ENCODE measurements at places on chromosomes 4 and X.

GRCh38 chr4:53541577-53542206 lies 49.6 kb downstream of the LNX1 start:
- DNase-seq: no peak

DNA sequence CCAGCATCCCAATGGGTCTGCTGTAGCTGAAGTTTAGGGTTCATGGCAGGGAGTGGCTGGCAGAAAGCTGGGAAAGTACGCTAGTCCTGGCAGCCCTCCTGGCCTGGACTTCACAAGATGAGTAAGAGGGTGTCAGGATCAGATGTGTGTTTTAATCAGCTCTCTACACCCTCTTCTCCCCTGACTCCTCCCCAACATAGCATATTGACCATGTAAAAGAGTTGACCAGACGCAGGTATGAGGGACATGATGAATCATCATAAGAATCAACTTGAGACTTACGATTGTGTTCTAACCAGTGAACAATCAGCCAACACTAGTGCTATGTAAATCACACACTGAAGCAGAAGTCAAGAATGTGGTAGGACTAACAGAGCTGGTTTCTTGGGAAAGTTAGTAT lies 5.3 kb downstream of the SOWAHB start:
- DNase-seq: no peak

DNA sequence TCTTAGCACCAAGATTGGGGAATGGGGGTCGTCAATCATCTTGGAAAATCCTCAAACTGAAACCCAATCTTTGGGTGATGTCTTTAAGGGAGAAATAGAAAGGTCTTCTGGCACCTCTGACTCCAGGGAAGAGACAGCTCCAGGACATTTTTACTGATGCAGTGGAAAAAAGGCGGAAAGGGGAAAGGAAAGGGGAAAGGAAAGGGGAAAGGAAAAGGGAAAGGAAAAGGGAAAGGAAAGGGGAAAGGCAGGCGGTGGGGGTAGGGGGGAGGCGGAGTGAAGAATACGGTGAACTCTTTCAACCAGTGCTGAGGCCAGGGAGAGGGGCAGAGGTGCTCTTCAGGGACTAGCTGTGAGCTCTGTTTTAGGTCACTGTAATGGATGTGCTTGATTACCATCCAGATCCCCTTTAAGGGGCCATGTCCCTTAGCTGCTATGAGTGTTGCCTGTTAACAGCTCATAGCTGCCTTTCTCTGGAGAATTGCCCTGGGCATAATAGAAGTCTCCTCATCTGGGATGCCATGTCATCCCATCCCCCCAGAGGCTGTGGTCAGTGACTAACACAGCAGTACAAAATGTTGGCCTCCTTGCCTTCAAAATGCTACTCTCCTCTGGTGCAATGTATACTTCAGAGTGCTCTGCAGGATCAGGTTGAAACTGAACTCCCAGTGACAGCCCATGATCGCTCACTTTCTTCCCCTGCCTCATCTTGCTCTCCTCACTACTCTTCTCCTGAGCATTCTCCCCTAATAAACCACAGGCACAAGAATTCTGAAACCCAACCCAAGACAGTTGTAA lies 92.4 kb upstream of the AP1S2 start:
- DNase-seq: no peak

DNA sequence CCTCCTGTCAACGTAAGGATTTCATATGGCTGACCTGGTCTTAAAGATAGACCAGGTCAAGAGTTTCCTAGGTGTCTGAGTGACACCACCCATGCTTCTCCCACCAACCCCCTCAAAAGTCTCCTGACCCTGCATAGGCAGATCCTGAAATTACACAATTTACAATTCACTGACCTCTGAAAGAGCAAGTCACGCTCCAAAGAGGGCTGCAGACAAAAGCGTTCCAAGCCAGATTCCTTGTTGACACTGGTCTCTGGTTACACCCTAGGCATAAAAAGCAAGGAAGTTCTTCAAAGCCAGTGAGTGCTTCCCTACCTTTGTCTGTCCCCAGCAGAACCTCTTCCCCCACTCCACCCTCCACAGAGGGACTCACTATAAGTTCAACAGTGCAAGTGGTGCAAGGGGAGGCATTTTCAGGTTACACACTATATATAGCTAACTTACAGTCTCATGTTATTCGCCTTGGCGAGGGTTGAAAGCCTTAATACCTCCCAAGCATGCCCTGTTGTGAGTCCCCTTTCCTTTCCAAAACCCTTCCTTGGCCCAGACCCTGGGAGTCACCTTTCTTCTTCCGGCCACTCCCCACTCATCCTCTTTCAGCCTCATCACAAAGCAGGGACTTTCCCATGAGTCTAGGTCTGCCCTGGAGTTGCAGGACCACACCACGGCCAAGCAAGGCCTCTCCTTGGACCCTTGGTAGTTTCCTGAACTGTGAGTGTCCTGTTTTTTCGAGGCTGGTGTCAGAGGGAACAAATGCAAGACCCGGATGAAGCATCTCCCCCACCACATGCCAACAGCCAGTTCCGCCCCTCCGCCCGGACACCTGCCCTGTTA lies 58.0 kb upstream of the KLF3 start:
- DNase-seq: no peak

GRCh38 chr4:143302536-143302935 lies 34.1 kb upstream of the GAB1 start:
- no peak for DNase-seq

DNA sequence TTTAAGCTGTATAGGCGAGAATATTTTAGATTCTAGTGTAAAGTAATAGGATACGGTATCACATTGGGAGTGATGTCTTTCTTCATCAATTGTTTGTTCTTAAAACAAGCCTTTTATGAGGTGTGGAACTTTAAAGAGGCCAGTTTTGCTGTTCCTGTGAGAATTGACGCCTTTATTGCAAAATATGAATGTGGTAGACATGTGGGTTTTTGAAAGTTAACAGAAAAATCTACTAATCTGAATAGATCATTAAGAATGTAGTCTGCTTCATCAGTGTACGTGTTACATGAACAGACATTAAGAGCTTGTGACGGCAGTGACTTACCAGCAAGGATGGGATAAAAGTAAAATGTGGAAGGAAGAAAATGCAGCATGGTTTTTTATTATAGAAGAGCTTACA lies 63.8 kb downstream of the STOX2 start:
- no peak for DNase-seq

GRCh38 chrX:127300511-127300910 lies 481.0 kb downstream of the PRR32 start:
- DNase-seq: no peak

DNA sequence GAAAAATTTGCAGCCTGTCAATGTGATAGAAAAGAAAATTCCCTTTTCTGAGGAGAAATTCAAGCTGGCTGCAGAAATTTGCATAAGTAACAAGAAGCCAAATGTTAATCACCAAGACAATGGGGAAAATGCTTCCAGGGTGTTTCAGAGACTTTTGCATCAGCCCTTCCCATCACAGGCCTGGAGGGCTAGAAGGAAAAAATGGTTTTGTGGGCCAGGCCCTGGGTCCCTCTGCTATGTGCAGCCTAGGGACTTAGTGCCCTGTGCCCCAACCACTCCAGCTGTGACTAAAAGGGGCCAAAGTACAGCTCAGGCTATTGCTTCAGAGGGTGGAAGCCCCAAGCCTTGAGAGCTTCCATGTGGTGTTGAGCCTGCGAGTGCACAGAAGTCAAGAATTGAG lies 23.9 kb downstream of the ZNF275 start:
- no peak for DNase-seq

DNA sequence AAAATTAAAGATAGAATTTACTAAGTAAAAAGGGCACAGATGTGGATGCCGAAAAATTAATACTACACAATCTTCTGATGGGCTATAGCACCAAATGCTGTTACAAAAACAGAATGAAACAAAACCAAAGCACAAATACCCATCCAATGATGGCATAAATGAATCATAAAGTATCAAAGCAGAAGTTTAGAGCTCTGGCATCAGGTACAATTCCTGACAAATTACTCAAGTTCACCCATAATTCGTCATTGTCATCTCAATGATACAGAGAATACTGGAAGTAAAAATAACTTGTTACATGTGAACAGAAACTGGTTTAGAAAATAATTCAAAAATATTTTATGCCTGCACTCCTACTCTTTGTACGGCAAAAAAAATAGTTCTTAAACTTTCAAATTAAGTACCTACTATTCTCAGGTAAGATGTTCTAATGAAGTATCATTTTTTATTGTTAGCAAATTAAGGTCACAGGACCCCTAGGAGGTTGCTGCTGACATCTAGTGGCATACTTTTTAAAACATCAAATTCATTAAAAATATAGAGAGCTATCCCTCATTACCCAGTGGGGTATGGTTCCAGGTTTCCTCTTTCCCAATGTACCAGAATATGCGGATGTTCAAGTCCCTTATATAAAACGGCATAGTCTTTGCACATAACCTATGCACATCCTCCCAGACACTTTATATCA lies 126.1 kb downstream of the INPP4B start:
- no peak for DNase-seq

DNA sequence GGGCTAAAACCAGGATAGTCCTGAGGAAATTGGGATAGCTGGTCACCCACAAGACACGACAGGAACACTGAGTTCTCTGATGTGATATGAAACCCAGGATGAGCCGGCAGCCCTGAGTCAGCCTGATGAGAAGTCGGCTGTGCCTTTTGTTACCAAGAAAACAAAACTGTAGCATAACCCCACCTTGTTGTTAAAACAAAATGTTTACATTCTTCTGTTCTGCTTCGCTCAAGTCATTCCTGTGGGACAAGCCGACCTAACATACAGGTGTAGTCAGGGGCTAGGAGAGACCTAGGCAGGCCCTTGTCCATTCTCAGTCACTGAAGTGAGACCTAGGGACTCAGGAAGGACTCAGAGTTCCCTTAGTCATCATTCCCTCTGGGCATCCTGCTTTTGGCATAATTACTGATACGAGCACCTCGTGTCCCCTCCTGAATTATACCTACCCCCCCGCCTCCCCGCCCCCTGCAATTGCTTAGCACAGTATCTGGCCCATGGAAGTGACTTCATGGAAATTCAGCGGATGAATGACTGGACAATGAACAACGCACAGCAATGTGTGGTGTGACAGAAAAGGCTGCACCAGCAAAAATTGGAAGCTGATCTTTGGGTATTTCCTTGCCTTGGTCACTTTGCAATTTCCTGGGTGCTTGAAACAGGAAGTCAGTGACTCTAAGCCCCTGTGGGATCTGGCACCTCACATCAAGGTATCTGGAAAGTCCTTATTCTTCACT lies 31.9 kb upstream of the TLR2 start:
- DNase-seq: peak; percentile 11

- DNase-seq: no peak
These were observed 13.1 kb upstream of the FAM13A start for GRCh38 chr4:89070041-89070440.

- no peak for DNase-seq
These were observed 108.0 kb downstream of the SLIT2 start for GRCh38 chr4:20359692-20360091.

DNA sequence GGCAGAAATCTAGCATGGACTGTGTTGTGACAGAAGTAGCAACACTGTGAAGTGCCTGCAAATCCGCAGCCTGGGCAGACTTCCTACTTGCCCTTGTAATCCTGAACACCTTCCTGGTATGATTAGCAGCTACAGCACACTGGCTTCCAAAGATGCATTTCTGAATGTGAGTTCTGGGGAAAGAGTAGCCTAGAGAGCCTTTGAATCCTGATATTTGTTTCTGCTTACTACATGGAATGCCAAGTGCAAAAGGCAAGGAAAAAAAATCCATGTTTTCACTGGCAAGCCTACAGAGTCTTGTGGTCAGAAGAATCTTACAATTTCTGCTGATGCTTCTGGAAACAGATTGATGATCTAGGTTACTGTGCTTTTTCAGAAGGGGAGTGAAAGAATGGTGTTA lies 223.7 kb downstream of the COL25A1 start:
- DNase-seq: no peak

- DNase-seq: no peak
These were observed 66.9 kb downstream of the MANBA start for GRCh38 chr4:102693861-102694260.

DNA sequence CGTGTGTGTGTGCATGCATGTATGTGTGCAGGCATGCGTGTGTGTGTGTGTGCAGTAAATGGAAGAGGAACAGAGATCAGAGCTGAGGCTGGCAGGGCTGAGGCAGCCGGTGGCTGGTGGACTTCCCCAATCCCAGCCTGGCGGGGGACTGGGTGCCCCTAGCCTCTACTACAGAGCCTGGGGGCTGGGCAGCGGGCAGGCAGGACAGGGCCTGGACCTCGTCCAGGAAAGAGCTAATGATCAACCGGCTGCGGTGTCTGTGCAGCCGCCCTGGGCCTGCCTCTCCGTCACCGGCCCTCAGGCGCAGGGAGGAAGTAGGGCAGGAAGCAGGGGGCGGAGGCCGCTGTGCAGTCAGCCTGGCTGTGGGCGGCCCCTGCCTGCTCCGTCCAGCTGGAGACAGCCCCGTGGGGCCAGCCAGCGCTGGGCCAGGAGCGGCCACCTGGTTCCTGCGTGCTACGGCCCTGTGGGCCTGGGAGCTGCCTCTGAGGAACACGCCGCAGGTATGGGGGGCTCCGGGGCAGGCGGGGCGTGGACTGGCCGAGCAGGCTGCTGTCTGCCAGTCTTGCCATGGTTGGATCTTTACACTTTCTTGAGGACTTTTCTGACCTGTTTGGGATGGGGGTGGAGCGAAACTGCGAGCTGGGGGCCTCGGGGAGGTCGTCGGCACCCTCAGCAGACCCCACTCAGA lies at the start of gene SH3TC1:
TSS of gene SH3TC1 (plus strand) at position 385 of the 688 bp plus-strand sequence. CDS start 5,905 bp downstream, outside the sequence.
- peak; percentile 44 for DNase-seq

GRCh38 chrX:71183341-71183740 lies 38.7 kb downstream of the NLGN3 start:
- no peak for DNase-seq

GRCh38 chrX:9253211-9253610 lies 211.6 kb upstream of the TBL1X start:
- no peak for DNase-seq

GRCh38 chr4:173289353-173289727 lies 44.8 kb downstream of the HMGB2 start:
- DNase-seq: no peak

DNA sequence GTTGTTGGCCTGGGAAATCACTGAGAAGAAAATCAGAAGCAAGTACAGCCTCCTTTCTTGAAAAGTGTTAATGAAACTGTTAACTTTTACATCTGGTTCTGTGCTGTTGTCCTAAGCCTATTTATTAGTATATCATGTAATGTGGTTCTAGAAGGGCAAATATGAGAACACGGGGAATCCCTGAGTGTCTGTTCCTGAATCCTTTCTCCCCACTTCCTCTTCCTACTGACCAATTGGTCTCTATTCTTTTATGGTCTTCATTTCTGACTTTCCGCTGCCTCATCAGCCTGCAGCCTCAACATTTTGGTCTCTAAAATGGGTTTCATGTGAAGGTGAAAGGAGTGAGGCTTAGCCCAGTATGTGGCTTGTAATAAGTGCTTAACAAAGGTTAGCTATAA lies 159.9 kb upstream of the MAMLD1 start:
- no peak for DNase-seq

- no peak for DNase-seq
These were observed 181.9 kb downstream of the SPRY1 start for GRCh38 chr4:123578276-123579029.

- DNase-seq: peak; percentile 52
These were observed 1.4 kb downstream of the ZNF827 start for GRCh38 chr4:145936997-145937901.
